ENCODE measurements at places on chromosomes 4 and X.

DNA sequence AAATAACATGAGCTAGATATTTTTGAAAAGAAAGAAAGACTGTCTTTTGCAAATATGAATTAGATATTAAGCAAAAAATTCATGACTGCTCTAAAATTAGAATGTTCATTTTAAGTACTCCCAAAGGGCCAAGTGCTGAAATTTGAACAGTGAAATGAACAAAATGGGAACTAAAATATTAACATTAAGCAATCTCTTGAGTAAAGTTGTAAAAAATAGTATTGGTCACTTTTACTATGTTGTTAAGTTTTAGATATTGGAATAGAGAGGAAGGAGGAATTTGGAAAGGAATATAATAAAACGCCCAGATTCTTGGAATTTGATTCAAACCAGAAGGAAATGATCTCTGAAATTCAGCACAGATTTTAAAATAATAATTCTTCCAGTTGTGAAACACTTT, 125.9 kb upstream of the ANK2 start:
- DNase-seq, result no peak

- DNase-seq, result no peak
Observed at GRCh38 chr4:44368413-44369167, 80.0 kb downstream of the KCTD8 start.

DNA sequence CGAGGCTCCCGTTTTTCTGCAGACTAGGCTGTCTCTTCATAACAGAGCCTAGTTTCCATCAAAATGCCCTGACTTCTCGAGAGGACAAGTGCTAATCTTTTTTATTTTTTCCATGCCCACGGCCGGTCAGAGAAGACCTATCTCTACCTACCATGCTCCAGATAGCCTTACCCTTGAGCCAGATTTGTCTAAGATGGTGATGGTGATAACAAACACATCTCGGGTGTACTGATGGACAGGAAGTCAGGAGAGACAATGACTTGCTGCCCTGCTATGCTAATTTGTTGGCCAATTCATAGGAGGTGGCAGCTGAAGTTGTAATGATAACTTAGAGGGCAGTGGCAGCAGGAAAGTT, 42.2 kb upstream of the NKRF start:
- DNase-seq, result no peak

GRCh38 chr4:8204576-8205227, 5.6 kb downstream of the SH3TC1 start:
- DNase-seq, result no peak

DNA sequence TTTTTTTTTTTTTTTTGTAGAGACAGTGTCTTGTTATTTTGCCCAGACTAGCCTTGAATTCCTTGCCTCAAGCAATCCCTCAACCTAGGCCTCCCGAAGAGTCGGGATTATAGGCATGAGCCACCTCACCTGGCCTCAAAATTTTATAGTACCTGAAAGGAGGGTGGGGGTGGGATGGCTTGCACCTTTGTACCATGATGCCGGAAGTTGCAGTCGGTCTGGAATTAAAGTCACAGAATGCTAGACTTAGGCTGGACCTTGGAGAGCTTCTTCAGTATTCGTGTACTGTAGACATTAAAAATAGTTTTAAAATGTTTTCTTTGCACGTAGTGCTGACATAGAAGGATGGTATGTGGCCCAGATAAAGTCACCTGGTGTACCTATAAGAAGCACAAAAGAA, 280.9 kb downstream of the STIM2 start:
- no peak for DNase-seq

GRCh38 chr4:142272452-142272851, 573.6 kb downstream of the INPP4B start:
- no peak for DNase-seq

GRCh38 chr4:77994194-77994721, 62.9 kb upstream of the FRAS1 start:
- DNase-seq, result peak; percentile 55

GRCh38 chrX:69299951-69300714, 134.9 kb upstream of the PJA1 start:
- DNase-seq, result no peak

- peak; percentile 7 for DNase-seq
Observed at GRCh38 chrX:38768079-38768478, 33.2 kb upstream of the MID1IP1 start.

- DNase-seq, result no peak
Observed at GRCh38 chr4:62285026-62285425, 1084.9 kb downstream of the ADGRL3 start.

DNA sequence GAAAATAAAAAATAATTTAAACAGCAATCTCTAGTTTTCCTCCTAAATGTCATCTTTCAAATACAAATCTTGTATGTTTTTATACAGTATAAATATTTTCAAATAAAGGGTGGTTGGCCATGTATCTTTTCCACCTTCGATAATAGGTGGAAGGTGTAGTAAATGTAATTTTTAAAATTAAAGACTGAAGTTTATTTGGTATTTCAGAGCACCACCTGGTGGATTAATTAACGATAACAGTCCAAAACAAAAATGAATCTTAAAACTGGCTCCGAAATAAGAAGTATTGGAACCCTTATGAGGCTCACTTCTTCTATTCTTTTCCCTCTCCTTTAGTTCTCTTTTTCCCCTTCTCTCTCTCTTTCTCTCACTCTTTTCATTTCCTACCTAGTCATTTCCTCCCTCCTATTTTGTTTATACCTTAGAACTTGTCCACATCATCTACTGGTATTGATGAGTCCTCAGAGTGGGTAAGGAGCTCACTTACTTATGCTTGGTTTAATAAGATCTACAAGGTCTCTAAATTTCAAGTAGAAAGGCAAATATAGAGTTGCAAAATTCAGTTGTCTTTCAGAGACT, 82.9 kb upstream of the EXOC1L start:
- DNase-seq, result peak; percentile 16

GRCh38 chr4:87840149-87840548, 7.4 kb downstream of the MEPE start:
- no peak for DNase-seq

DNA sequence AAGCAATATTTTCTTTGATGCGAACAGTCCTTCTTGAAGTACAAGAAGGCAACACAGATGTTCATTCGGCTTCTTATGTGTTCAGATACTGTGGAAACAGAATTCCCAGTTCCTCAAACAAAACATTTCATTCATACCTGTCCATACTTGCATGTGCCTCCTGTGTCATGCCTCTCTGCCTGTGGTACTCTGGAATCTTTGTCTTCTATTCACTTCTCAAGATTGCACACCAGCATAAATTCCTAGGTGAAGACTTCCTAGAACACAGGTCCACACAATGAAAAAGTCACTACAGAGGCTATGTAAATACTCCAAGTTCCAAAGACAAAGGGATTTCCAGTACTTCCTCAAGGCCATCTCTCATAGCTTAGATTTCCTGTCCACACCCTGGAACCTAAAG, 367.2 kb downstream of the AFF2 start:
- no peak for DNase-seq

- DNase-seq, result no peak
Observed at GRCh38 chr4:39908284-39908683, 69.4 kb downstream of the PDS5A start.

- DNase-seq, result no peak
Observed at GRCh38 chr4:37922328-37922727, 31.4 kb downstream of the TBC1D1 start.

- no peak for DNase-seq
Observed at GRCh38 chrX:133513123-133513522, 97.8 kb upstream of the GPC4 start.

DNA sequence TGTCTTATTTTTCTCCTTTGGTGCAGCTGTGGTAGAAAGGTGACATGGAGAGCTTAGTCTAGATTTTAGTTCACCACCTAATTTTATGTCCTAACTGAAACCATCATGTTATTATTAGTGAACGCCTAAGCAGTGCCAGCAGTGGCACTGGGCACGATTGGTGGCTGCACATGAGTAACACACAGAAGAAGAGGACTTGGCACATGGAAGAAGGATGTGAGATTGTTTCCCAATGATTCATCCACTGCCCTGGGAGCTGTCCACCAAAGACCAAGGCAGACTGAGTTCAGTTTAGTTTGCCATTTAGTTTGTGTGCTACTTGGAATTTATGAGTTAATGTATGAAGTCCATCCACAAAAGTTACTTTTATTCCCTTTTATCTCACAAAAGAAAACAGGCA, 68.1 kb upstream of the NAP1L5 start:
- DNase-seq, result no peak

- DNase-seq, result no peak
Observed at GRCh38 chrX:100600758-100601157, 16.0 kb downstream of the TNMD start.

DNA sequence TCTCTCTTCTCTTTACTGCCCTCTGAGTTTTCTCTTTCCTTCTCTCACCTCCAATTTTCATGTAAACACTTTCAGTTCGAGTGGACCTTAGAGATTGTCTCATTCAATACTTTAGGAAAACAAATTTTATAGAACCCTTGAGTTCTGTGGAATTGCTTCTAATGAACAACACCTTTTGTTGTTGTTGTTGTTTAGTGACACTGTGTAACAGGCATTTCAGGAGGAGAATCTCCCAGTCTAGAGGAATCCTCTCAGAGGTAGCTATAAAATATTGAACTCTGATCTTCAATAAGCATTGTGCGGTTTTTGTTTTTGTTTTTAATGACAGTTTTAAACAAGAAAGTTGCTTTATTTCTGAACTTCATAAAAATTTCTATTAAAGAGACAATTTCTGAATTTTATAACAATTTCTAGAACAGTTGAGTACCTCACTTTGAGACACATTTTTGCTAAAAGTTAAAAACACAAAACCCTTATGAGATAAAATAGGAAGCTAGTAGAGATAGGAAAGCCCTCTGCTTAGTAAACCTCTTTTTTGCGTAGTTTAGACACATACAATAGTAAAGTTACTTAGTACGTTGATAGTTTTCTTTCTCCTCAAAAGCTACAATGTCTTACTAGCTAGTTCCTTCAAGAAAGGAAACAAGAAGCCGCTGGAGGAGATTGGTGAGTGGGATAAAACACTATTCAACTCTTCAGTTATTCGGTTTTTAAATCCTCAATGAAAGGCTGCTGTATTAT, 38.8 kb downstream of the CLCN3 start:
- DNase-seq, result no peak

GRCh38 chrX:39966176-39966575, 131.6 kb downstream of the BCOR start:
- DNase-seq, result no peak

DNA sequence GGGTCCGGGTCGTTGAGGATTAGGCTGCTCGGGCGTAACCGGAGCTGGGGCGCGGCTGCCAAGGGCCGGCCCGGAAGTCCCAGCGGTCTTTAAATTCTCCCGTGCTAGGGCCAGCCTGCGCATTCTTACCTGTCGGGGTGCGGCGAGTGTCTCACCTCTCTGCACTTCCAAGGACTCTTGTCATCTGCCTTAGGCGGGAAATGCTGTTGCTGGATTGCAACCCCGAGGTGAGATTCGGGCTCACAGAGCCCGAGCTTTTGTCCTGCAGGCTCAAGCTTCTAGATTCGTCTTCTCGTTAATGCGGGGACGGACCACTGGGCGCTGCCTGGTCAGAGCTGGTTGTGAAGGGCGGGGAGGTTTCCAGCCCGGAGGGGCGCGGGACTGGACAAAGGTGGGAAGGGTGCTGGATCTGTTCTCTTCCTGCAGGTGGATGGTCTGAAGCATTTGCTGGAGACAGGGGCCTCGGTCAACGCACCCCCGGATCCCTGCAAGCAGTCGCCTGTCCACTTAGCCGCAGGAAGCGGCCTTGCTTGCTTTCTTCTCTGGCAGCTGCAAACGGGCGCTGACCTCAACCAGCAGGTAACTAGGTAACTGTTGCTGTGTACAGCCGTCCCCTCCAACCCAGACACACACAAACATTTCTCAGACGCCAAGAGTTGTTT, at the start of gene ANKRD37:
Gene ANKRD37 (plus strand): TSS at position 118 of the 662 bp plus-strand sequence. CDS start 83 bp downstream, at position 201.
- DNase-seq, result no peak

DNA sequence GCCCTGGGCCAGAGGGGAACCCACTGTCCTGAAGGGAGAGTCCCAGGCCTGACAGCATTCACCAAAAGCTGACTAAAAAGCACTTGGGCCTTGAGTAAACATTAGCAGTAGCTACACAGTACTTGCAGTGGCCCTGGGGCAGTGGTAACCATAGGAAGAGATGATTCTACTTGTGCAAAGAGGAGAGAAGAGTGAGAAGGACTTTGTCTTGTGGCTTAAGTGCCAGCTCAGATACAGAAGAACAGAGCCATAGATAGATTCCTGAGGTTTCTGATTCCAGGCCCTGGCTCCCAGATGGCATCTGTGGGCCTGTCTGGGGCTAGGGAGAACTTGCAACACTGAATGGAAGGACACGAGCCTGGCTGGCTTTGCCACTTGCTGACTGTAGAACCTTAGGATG, 100.5 kb downstream of the PTCHD1 start:
- DNase-seq, result no peak

DNA sequence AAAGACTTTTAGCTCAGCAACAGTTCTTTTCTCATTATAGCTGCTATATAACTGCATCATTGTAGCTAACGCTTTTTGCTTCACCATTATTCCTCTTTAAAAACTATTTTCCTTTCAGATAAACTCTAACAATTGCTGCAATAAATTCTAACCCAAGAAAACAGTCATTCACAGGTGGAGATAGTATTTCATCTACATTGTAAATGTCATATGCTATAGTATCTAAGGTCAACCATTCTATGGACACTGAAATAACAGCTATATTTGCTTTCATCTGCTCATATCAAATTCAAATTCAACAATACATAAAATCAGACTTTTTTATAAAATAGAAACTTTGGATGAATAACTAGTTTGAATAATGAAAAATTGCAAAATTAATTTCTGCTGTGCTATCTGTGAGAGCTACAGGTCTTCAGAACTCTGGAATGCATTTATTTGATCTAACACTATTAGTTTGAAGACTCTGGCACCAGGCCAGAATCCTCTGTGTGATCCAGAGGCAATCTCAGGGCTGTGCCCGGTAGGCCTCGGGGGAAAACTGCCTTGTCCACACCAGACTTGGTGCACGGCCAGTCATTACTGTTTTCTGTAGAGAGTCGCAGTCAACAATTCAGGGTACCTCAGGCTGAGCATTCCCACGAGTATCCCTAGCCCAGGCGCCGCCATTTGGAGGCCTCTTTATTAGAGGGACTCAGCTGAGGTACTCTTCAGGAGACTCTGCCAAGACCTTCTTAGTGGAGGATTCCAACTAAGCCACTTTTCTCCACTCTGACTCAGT, 332.4 kb downstream of the SLC7A11 start:
- no peak for DNase-seq

Data from Jurkat, Clone E6-1 (cell line).